ENCODE measurements at places on chromosomes 12 and 14.
A peak's percentile ranks its signal among the peaks of the same experiment; 100 is the strongest.

DNA sequence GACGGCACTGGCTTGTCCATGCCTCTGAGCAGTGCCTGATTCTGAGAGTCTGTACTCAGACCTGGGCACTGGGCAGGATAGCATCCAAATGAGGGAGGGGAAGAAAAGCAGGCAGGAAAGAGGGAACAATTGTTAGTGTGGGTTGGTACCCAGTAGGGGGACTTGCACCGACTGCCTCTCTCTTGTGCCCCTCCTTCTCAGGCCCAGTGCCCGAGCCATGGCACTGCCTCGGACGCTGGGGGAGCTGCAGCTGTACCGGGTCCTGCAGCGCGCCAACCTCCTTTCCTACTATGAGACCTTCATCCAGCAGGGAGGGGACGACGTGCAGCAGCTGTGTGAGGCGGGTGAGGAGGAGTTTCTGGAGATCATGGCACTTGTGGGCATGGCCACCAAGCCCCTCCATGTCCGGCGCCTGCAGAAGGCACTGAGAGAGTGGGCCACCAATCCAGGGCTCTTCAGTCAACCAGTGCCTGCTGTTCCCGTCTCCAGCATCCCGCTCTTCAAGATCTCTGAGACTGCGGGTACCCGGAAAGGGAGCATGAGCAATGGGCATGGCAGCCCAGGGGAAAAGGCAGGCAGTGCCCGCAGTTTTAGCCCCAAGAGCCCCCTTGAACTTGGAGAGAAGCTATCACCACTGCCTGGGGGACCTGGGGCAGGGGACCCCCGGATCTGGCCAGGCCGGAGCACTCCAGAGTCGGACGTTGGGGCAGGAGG, 2.2 kb downstream of the NAB2 start:
- DNase-seq: no peak

- DNase-seq: no peak
Observed at GRCh38 chr14:104642540-104642868, 37.9 kb upstream of the TMEM179 start.

GRCh38 chr12:113173081-113173698, 12.1 kb downstream of the DDX54 start:
- DNase-seq: no peak

GRCh38 chr14:53010193-53011040, 59.6 kb upstream of the FERMT2 start:
- peak; percentile 66 for DNase-seq

DNA sequence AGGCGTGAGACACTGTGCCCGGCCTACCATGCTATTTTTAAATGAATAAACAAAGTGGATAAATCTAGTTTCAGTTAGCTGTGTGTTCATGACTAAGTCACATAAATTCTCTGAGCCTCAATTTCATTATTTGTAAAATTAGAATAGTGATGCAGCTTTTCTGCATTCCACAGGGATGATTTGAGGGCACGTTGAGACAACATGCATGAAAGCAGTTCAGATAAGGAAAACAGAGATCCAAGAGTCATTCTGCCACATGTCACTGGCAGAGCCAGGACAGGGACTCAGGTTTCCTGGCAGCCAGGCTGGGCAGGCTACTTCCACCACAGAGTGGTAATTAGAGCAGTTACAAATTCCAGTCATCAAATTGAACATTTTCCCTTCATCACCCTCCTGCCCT, 2.9 kb upstream of the PPP4R4 start:
- DNase-seq: no peak

GRCh38 chr12:94649349-94650142, 811 bp downstream of the TMCC3 start:
- peak; percentile 34 for DNase-seq

DNA sequence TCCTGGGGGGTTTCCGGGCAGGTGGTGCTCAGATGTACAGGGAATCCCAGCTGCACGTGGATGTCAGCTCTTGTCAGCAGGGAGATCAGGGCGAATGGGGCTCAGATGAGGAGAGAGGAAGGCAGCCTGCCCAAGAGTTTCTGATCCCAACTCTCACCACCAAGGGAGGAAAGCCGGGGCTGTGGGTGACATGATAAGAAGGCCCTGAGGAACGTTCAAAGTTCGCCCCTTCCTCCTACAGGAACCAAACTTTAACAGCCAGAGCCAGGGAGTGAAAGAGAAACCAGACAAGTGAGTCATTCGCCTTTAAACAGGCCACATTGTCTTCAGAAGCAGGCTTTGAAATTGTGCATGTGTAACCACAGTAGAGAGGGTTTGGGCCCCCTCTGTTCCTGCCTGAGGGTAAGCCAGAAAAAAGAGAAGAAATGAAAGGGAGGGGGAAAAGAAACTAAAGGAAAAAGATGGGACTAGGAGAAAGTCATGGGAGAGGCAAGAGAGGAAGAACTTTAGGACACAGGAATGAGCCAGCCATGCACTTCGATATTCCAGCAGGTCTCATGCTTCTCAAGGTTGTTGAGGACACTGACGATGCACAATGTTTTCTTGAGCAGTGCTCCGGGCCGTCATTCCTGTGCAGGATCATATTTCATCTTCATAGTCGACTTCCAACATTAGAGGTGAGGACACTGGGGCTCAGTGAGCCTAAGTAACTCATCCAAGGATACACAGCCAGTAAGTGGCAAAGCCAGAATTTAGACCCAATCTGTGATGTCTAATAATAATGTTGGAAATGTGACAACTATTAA, 691.4 kb upstream of the TBX3 start:
- peak; percentile 32 for DNase-seq

DNA sequence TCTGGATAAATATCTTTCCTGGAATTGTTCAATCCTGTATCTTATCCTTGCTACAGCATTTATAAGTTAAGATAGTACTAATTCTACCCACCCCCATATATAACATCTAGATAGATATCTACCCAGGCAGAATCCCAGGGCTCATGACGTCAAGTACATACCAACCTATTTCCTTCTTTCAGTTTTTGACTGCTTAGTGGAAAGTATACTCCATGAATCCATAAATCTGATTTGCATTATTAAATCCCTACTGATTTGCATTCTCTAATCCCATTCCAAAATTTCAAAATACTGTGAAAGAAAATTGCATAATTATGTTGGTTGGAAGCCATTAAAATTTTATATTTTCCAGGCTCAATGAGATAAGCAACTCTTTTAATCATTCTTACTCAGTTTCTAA, 111.7 kb downstream of the KITLG start:
- DNase-seq: peak; percentile 75

- DNase-seq: no peak
Observed at GRCh38 chr12:118065380-118065779, 4.4 kb upstream of the WSB2 start.

GRCh38 chr14:60482743-60483142, 3.1 kb downstream of the C14orf39 start:
- no peak for DNase-seq

DNA sequence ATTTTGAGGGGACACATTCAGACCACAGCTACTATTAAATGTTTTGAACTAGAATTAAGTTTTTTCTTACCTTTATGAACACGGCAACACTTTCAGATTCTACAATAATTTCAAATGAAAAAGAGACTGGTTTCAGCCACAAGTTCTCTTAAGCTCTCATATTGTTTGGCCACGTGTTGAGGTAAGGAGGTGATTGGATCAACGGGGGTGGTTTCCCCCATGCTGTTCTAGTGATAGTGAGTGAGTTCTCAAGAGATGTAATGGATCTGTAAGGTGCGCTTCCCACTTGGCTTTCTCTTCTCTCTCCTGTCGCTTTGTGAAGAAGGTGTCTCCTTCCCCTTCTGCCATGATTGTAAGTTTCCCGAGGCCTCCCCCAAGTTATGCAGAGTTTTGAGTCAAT, 48.9 kb upstream of the DYRK2 start:
- DNase-seq: no peak

DNA sequence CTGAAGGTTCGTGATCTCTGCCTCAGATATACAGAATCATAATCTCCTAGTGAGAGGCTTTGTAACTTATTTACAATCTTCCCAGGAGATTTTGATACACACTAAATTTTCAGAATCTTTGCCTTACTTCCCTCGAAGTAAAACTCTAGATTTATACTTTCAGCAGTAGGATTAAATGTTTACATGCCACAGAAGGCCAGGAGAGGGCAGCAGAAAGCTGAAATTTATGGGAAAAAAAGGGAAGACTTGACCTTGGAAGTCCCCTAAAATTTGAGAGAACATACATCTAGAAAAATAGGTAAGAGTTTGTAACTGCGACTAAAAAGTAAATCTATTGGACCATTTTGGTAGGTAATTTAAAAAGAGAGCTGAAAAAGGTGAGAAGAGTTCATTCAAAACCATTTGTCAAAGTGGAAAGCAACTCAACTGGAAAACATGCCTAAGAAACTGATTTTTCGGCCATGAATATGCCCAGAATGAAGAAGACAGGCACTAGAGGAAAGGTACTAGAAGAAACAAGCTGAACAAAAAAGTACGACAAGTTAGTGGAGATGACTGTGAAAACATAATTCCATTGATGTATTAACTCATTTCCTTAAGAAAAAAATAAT, 242.0 kb upstream of the MDGA2 start:
- no peak for DNase-seq

- no peak for DNase-seq
Observed at GRCh38 chr14:24430682-24431568, 1.2 kb downstream of the KHNYN start.

DNA sequence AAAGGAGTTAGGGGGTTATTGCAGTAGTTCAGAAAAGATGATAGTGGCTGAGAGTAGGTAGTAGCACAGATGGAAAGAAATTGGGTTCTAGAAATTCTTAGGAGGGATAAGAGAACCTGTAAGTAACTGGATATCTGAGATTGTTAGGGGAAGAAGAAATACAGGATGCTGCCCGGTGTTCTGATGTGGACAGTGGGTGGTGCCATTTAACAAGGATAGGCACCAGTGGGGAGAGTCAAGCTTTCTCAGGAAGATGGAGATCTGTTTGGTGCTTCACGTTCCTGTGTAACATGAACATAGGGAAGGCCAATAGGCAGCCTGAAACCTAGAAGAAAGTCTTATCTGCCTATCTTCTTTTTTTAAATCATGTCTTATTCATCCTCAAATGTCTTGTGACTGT, 245.9 kb downstream of the NPAS3 start:
- no peak for DNase-seq

GRCh38 chr12:2431810-2432209, 363.0 kb upstream of the FKBP4 start:
- DNase-seq: no peak

DNA sequence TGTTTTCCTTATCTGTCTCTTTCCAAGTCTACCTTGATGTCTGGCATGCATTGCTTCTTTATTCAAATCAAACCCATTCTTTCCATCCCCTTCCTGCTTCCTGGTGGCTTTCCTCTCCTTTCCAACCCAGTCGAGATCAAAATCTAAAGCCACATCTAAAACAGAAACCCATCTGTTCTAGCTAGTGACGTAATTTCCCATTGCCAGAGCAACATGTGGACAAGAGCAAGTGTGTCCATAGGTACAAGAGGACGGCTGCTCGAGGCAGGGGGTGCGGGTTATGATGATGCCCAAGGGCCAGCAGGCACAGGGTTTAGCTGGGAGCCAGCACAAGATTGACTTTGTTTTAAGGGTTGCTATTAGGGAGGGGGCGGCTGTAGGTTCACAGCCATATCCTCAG, 7.0 kb downstream of the KRT80 start:
- no peak for DNase-seq

- DNase-seq: no peak
Observed at GRCh38 chr14:102000902-102001301, 36.5 kb downstream of the DYNC1H1 start.

DNA sequence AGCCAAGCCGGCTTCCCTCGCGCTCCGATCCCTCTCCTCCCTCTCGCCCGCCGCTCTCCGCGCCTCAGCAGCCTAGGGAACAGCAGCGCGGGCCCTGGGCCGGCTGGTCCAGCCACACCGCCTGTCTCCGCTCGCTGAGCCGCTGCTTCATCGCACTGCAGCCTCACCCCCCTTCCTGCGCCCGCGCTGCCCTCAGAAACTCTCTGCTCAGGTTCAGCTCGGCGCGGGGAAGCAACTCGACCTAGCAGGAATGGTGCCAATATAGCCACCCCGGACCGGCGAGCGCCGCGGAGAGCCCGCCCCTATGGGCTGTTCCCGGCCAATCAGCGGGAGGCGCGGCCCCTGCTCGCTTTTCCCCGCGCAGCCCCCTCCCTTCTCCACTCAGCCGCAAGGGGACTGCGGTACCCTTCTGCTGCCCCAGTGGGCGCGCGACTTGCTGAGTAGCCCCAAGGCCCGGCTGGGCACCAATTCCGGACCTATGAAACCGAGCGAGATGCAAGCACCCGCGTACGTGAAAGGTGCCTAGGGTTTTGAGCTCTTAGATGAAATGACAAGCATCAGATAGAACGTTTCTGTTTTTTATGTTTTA, at the start of gene ADAMTS20:
Gene ADAMTS20 (minus strand): TSS at position 233 of the 589 bp plus-strand sequence. CDS start 282 bp downstream, outside the sequence.
- no peak for DNase-seq

DNA sequence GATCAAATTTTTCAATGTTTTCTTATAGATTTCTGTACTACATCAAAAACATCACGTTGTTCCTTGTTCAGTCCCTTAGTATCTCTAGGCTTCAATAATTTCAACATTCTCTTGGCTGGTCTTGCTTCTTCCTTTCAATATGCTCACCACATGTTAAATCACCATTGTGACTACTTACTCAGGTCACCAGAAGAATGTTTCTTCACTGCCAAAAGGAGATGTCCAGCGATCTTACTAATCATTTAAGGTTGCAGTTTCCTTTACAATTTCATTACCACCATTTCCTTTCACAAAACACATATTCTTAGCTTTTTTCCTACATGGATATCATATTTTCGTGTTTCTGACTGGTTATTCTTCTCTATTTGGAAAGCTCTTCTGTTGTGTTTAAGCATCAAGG, 363.8 kb downstream of the NAV3 start:
- no peak for DNase-seq

DNA sequence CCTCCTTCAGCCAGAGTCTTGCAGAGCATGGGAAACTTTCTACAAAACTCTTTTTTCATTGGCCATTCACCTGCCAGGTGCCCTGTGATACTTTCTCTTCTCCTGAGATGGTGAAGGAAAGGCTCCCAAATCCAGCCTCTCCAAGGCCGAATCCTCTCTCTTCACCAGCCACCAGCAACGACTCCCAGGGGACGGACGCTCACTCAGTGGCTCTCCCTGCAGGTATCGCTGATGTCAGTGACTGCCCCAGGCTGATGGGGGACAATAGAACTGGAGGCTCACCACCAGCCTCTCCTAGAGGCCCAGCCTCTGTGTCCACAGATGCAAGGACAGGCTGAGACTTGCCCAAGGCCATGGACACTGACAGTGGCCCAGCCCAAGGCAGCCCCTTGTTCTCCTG, 204.1 kb downstream of the BCL11B start:
- no peak for DNase-seq

GRCh38 chr12:124795081-124795948, 68.3 kb downstream of the SCARB1 start:
- no peak for DNase-seq

- no peak for DNase-seq
Observed at GRCh38 chr14:60277605-60278190, 28.7 kb downstream of the PPM1A start.

GRCh38 chr12:12278899-12279298, 12.1 kb upstream of the LRP6 start:
- DNase-seq: no peak

DNA sequence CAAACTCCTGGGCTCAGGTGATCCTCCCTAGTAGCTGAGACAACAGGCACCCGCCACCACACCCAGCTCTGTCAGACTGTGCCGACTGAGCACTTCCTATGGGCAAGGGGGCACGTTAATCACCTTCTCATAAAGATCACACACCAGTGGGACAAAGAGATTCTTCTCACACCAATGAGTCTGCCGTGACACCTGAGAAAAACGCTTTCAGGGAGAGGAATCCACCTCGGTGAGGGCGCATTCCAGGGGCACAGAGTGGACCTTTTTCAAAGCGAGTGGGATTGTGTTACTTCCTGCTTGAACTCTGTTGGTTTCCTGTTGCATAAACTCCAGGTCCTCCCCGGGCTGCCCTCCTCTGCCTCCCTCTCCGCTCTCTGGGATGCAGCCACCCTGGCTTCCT, 17.5 kb upstream of the SCARB1 start:
- no peak for DNase-seq
